Mesendoderm (in vitro differentiated cells): ENCODE measurements at places on chromosomes 2 and 18.

DNA sequence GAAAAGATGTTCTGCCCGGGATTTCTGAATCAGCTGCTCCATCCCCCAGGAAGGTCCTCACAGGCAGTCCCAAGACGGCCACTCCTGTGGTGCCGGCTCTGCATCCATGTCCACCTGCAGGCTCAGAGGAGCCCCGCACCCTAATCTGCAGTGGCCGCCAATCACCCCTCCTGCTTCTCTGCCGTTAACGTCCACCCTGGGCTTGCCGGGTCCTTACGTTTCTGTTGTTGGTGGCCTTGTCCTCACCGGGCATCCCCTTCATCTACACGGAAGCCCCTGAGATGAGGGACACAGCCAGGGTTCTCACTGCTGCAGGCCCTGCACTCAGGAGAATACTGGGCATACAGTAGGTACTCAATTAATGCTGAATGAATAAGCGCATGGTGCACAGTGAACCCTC is 131.5 kb upstream of the SNTG2 start:
- H3K27me3 ChIP-seq, result no peaks in the 10 kb centered on the region
- H3K27ac ChIP-seq, result no peak overlapping the region
- no peaks in the 10 kb centered on the region for H3K4me1 ChIP-seq
- H3K36me3 ChIP-seq, result no peaks in the 10 kb centered on the region
- DNase-seq, result no peak

DNA sequence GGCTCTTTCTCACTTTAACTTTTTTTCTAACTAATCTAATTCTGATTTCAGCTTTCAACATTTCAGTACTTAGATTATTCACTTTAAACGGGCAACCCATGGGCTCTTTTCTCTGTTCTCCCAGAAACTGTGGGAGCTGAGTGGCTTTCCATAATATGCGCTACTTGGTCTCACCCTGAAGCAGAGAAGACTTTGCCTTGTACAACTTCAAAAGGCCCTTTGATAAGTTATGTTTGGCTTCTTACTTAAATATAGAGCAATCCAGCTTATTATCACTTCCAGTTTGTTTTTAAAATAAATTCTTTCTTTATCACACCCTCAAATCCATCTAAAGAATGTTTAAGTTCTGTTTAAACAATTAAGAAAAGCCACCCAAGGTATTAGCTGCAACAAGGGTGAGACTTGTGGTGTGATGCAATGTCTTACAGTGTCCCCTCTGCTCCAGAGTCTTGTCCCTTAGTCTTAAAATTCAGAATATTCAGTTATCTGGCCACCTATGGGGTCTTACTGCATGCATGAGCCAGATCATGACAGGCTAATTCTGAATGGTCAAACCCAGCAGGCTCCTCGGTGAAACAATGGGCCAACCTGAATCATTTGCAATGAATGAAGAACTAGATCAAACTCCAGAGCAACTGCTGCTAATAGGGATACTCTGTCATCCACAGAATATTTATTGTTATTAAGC is 38.8 kb downstream of the GCG start:
- no peaks in the 10 kb centered on the region for H3K36me3 ChIP-seq
- H3K4me3 ChIP-seq, result no peak overlapping the region
- H3K4me1 ChIP-seq, result peaks cover 3% of the 10 kb centered on the region
- peak; percentile 83 for DNase-seq
- H3K27me3 ChIP-seq, result no peaks in the 10 kb centered on the region

DNA sequence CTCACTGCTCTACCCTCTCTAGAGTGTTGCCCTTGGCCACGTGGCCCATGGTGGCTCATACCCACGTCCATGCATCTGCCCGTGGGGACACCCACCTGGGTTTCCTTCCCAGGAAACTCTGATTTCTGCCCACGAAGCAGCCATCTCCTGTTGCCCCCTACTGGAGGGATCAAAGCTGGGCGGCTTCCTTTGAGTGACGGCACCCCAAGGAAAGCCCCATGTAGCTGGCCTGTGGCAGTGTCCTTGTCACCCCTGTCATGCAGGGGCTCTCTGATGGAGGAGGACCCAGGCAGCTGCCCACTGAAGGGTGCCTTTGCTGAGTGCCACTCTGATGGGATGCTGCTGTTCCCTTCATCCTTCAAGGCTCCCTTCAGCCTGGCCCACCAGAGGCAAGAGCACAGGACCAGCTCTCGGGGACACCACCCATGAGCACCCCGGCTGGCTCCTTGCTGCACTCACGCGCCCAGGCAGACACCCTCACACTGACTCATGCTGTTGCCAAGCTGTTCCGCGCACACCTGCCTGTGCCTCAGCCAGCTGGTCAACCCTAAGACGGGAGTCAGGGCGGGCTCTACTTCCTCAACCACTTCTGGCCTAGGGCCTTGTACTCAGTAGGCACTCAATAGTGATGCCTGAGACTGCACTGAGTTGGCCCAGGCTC is 101.1 kb downstream of the CTIF start:
- no peaks in the 10 kb centered on the region for H3K36me3 ChIP-seq
- H3K27ac ChIP-seq, result no peak overlapping the region
- H3K4me3 ChIP-seq, result no peak overlapping the region
- DNase-seq, result no peak
- no peaks in the 10 kb centered on the region for H3K27me3 ChIP-seq

DNA sequence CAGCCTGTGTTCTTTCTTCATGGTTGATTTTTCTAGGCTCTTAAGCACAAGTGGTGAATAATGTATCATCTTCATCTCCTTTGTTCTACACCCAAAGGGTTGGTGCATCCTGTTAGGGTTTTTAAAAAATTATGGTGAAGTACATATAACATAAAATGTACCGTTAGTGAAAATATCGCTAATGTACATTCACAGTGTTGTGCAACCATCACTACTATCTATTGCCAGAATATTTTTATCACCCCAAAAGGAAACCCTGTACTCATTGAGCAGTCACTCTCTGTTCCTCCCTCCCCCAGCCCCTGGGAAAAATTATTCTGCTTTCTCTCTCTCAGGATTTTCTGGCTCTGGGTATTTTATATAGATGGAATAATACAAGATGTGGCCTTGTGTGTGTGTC is 98.5 kb downstream of the PRKCE start:
- H3K36me3 ChIP-seq, result no peaks in the 10 kb centered on the region
- H3K27me3 ChIP-seq, result no peaks in the 10 kb centered on the region
- DNase-seq, result no peak
- H3K27ac ChIP-seq, result no peak overlapping the region
- H3K4me1 ChIP-seq, result no peaks in the 10 kb centered on the region
- H3K4me3 ChIP-seq, result no peak overlapping the region

- no peak overlapping the region for H3K27ac ChIP-seq
- no peaks in the 10 kb centered on the region for H3K27me3 ChIP-seq
- H3K36me3 ChIP-seq, result no peaks in the 10 kb centered on the region
- no peak for DNase-seq
- H3K4me1 ChIP-seq, result peaks cover 8% of the 10 kb centered on the region
Observed at GRCh38 chr2:26617588-26618083, 23.5 kb downstream of the CIB4 start.

DNA sequence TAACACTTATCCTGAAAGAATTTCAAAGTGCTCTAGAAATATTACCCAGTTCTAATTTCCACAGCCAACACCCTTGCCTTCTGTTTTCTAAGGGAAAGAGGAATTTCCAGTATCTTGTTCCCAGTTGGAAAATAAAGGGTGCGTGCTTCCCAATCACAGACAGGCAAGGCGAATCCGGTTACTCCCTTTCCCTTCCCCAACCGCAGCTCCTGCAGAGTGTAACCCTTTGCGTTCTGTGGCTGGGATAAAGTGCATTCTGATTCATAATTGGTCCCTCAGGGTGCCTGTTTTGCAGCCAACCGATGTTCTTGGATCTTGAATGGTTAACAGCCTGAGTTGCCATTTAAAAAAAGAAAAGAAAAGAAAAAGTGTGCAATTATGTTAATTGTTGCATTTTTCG is 40.6 kb upstream of the PGAP1 start:
- H3K4me3 ChIP-seq, result no peak overlapping the region
- peaks cover 7% of the 10 kb centered on the region for H3K4me1 ChIP-seq
- H3K27ac ChIP-seq, result no peak overlapping the region
- no peaks in the 10 kb centered on the region for H3K27me3 ChIP-seq
- no peaks in the 10 kb centered on the region for H3K36me3 ChIP-seq
- DNase-seq, result peak; percentile 49

- DNase-seq, result no peak
- H3K27ac ChIP-seq, result no peak overlapping the region
- no peak overlapping the region for H3K4me3 ChIP-seq
- no peaks in the 10 kb centered on the region for H3K36me3 ChIP-seq
Observed at GRCh38 chr2:128820452-128820851, 501.8 kb upstream of the HS6ST1 start.

GRCh38 chr2:69525261-69525660 is 88.0 kb upstream of the NFU1 start:
- no peaks in the 10 kb centered on the region for H3K4me1 ChIP-seq
- H3K27ac ChIP-seq, result no peak overlapping the region
- H3K4me3 ChIP-seq, result no peak overlapping the region

- H3K4me3 ChIP-seq, result no peak overlapping the region
- no peak overlapping the region for H3K27ac ChIP-seq
- no peaks in the 10 kb centered on the region for H3K4me1 ChIP-seq
- H3K36me3 ChIP-seq, result no peaks in the 10 kb centered on the region
- DNase-seq, result no peak
Observed at GRCh38 chr18:63140038-63140450, 179.5 kb downstream of the BCL2 start.

- no peaks in the 10 kb centered on the region for H3K27me3 ChIP-seq
- no peak overlapping the region for H3K27ac ChIP-seq
- H3K4me3 ChIP-seq, result no peak overlapping the region
- no peak for DNase-seq
- H3K36me3 ChIP-seq, result no peaks in the 10 kb centered on the region
Observed at GRCh38 chr2:40369267-40370006, 82.5 kb downstream of the SLC8A1 start.

DNA sequence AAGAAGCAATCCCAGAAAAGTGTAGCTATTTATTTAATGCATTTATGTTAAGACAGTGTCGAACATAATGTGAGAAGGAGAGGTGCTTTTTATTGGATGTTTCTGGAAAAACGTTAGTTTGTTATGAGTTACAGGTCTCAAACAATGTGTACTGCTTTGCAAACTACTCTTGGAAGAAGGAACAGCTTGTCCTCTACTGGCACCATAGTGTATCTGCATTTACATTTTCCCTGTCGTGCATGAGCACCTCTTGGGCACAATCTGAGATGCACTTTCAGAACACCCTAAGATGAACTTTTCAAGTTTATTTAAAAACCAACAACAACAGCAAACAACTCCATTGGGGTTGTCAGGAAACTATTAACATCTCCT is 22.8 kb downstream of the CCNYL1 start:
- H3K4me1 ChIP-seq, result no peaks in the 10 kb centered on the region
- no peak overlapping the region for H3K4me3 ChIP-seq
- no peak overlapping the region for H3K27ac ChIP-seq
- H3K27me3 ChIP-seq, result no peaks in the 10 kb centered on the region
- H3K36me3 ChIP-seq, result no peaks in the 10 kb centered on the region

GRCh38 chr2:26542194-26542455 is 64.2 kb upstream of the OTOF start:
- no peaks in the 10 kb centered on the region for H3K4me1 ChIP-seq
- H3K36me3 ChIP-seq, result no peaks in the 10 kb centered on the region
- no peaks in the 10 kb centered on the region for H3K27me3 ChIP-seq
- no peak overlapping the region for H3K27ac ChIP-seq

DNA sequence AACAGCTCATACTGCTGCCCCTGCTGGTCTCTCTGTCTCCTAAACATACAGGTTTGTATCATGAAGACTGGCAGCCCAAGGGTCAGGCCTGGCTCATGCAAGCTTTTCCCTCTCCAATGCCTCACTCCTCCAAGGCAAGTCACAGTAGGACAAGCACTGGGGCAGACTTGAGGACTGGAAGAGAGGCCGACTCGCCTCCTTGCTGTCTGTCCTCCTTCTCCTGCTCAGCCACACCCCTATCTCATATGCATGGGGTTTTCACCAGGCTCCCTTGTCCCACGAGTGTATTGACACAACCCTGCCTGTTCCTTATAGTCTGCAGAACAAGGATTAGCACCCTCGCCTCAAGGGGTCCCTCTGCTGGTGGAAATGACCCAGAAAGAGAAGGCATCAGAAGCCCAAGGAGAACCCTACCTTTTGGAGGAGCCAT is 223.7 kb downstream of the SOX11 start:
- H3K27me3 ChIP-seq, result peaks cover 10% of the 10 kb centered on the region
- peak; percentile 87 for DNase-seq
- H3K4me3 ChIP-seq, result no peak overlapping the region
- no peaks in the 10 kb centered on the region for H3K36me3 ChIP-seq

GRCh38 chr2:223460774-223461211 is 141.4 kb downstream of the SCG2 start:
- no peak overlapping the region for H3K4me3 ChIP-seq
- H3K36me3 ChIP-seq, result no peaks in the 10 kb centered on the region
- DNase-seq, result peak; percentile 8

- H3K27me3 ChIP-seq, result no peaks in the 10 kb centered on the region
- no peak overlapping the region for H3K4me3 ChIP-seq
- no peak for DNase-seq
- H3K36me3 ChIP-seq, result no peaks in the 10 kb centered on the region
- no peak overlapping the region for H3K27ac ChIP-seq
- no peaks in the 10 kb centered on the region for H3K4me1 ChIP-seq
Observed at GRCh38 chr18:56185126-56185525, 453.3 kb downstream of the TXNL1 start.

DNA sequence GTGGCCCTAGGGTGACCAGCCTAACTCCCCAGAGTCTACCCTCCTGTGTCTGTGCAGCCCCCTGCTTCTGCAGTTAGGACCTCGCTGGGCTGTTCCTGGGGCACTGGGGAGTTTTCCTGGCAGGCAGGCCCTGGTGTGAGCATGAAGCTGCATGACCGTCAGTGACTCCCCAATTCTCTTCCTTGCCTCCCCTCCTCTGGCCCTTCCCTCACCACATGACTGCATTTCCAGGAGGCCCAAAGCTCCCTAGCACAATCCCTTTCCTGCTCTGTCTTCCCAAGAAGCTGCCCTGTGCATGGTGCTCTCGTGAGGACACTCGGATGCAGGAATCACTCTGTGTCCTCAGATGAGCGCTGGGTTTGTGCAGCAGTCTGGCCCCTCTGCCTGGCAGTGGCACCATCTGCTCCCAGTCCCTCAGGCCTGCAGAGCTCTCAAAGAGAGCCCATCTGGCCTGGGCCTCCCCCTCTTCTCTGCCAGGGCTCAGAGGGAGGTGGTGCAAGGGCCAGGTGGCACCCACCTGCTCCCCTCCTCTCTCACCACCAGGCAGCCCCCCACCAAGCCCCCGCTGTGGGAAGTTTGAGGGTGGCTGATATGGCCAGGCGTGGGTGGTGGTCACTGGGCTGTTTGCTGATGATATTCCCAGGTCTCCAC is 125.6 kb upstream of the HS6ST1 start:
- H3K4me1 ChIP-seq, result peaks cover 3% of the 10 kb centered on the region
- no peaks in the 10 kb centered on the region for H3K36me3 ChIP-seq
- no peak overlapping the region for H3K4me3 ChIP-seq
- DNase-seq, result no peak

GRCh38 chr2:186256540-186256939 is 229.5 kb upstream of the ZC3H15 start:
- H3K27me3 ChIP-seq, result no peaks in the 10 kb centered on the region
- H3K4me3 ChIP-seq, result no peak overlapping the region
- no peak overlapping the region for H3K27ac ChIP-seq
- no peaks in the 10 kb centered on the region for H3K4me1 ChIP-seq
- H3K36me3 ChIP-seq, result no peaks in the 10 kb centered on the region
